Posterior vena cava (tissue), 2 donors: ENCODE measurements at places on chromosomes 16 and 17. TPM values are rescaled to one million over a fixed set of nuclear protein-coding genes. Genes with fewer than 3 reads are reported as not detected.

Gene KRTAP4-5
- total RNA-seq, result not detected

Gene VTN
- total RNA-seq, result 5.4 TPM

Gene FGF11
- total RNA-seq, result 3.8 TPM

Gene TP53TG3F
- not detected for total RNA-seq

Gene CDRT15L2
- total RNA-seq, result not detected

Gene RNF157
- 1.9 TPM for total RNA-seq

Gene MYH13
- total RNA-seq, result not detected

Gene ATP2C2
- 0.19 TPM for total RNA-seq
